ENCODE measurements at places on chromosomes 1 and 21.

- no peak for DNase-seq
These were observed 128.2 kb downstream of the KCNN3 start for GRCh38 chr1:154741741-154742495.

- DNase-seq: peak; percentile 50
These were observed 862 bp upstream of the SGIP1 start for GRCh38 chr1:66532798-66533783.

GRCh38 chr1:178688244-178688643 lies 36.8 kb upstream of the RALGPS2 start:
- no peak for DNase-seq

- no peak for DNase-seq
These were observed 225.6 kb upstream of the FGGY start for GRCh38 chr1:59071289-59071688.

DNA sequence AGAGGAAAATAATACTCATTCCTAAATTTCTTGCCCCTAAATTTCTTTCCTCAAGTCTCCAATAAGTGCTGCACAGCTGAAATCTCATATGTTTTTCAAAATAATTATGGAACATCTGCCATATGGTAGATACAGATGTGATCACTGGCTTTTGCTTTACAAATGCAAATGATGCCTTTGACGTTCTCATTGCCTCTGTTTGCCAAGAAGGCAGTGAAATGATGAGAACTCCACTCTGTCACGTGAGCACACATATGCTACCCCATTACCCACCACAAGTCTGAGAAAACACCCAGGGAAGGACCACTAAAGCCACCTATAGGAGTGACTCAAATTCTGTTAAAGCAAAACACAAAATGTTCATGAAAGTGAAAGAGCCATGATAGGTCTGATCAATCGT lies 43.9 kb downstream of the DSCAM start:
- DNase-seq: no peak

DNA sequence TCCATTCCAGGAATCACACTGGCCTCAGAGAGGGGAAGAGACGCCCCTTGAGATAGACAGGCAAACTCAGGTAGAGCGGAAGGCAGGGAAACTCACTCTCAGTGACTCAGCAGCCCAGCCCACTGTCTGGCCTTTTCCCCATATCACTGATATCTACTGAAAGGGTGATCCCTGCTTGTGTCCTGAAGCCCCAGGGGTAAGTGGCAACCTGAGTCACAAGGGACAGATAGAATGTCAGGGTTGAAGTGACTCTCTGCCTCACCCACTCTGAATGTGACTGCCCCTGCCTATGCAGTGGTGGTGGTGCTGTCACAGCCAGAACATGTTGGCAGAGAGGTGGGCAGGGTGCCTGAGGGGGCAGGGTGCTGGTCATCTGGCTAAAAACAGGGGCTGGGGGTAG lies 157.5 kb upstream of the FGGY start:
- no peak for DNase-seq

GRCh38 chr1:241156231-241156965 lies 200.6 kb downstream of the RGS7 start:
- DNase-seq: no peak

DNA sequence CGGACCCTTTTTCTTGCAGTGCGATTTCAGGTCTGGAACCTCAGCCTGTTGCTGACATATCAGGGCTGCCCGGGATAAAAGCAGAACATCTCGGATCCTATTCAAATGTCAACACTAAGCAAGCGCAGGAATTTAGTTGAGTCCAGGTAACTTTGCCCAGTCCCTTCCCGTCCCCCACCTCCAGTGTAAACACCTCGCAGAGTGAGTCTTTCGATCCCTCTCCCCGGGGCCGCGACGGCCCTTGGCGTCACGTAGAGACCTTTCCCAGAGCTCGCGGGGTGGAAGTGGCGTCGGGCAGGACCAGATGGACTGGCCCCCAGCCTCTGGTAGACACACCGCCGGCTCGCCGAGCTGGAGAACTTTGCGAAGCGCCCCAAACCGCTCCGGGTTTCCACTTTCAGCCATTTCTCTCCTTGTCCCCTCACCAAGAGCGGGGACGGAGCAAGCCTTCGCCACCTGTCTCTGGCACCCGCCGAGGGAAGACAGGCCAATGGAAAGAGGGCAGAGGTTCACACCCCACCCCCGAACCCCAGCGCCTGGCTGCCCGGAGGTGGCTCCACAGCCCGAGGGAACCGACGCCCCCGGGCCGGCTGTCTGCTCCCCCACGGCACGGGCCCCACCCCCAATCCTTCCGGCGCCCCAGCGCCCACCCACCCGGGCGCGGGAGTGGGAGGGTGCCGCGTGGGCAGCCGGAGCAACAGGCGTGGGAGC lies 570 bp downstream of the KCND3 start:
- no peak for DNase-seq

DNA sequence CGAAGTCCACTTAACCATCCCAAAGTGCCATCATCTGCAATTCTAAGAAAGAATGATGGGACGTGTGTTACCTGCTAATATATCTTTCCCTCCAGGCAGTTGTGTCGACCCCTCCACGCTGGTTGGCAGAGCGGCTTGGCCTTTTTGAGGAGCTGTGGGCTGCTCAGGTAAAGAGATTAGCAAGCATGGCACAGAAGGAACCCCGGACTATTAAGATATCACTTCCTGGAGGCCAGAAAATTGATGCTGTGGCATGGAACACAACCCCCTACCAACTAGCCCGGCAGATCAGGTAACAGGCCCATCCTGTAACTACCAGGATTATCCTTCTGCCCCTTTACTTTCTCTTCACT lies 520 bp downstream of the TARS2 start:
- DNase-seq: no peak

- no peak for DNase-seq
These were observed 82.7 kb downstream of the KCND3 start for GRCh38 chr1:111906816-111907215.

- peak; percentile 30 for DNase-seq
These were observed 885 bp downstream of the AHCYL1 start for GRCh38 chr1:109985247-109986053.

DNA sequence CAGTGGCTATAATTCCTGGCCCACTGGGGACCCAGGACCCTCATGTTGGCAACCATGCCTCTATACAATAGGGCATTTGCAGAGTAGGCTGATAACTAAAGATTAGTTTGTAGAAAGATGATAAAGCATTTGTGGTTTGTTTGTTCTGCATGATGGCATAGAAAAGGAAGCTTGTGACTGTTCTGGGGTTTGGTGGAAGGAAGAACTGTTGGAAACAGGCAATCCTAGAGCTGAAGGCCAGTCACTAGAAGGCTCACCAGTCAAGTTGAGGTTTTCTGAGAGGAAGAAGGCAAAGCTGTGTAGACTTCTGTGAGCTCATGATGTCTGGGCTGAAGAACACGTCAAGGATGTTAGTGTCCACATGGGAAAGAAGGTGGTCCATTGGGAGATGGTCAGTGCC lies 140.3 kb upstream of the VANGL1 start:
- DNase-seq: no peak

GRCh38 chr1:22585471-22585870 lies 22.2 kb downstream of the EPHA8 start:
- DNase-seq: no peak

DNA sequence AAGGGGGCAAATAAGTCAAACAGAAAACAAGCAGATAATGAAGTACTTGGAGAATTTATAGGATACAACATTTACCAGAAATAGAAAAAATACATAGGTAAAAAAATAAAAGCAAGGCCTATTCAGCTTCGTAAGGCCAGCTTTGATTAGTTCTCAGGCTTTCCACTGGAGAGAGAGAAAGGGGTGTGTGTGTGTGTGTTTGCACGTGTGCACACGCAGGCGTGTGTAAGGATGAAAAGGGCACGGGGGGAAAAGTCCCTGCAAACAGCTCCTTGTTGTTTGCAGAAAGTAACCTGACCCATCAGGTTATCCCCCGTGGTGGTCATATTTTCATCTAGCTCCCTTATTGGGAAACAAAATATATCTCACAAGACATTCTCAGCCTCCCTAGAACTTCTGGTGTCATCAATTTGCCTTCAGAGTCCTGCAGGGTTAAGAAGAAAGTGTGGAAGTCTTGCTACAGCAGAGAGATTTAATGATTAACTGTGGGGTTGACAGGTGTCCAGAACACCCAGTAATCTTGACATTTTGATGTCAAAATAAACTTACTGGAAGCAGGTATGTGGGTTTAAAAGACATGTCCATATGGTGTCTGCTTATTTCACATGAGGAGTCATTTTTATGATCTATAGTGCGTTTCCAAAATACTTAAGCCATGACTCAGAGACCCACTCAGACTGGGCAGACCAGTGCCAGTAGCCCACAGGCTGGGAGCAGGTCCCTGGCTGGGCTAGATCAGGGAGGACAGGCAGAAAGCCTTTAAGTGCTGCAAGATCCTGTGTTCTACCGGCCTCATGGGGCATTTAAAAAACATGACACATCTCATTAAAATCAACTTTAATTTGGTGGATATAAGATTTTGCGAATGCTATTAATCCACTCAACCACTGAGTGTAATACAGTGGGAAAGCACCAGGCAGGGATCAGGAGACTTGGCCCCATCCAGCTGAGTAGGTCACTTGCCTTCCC lies 487.6 kb upstream of the CAMK1G start:
- no peak for DNase-seq

DNA sequence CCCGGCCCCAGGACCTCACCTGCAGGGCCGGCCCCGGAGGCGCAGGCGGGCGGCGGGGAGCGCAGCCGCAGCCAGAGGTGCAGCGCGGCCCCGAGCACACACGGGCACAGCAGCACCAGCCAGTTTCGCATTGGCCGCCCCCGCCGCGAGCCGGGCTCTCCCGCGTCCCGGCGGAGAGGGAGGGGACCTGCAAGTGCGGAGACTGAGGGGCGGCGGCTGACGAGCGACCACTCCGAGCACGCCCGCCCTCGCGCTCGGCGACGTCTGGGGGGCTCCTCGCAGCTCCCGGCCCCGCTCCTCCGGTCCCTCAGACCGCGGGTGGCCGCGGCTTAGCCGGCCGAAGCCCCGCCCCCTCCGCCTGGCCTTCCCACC lies at the start of gene B3GALNT2:
TSS of gene B3GALNT2 (minus strand) at position 331 of the 372 bp plus-strand sequence. CDS start at position 131, 200 bp downstream.
- no peak for DNase-seq

DNA sequence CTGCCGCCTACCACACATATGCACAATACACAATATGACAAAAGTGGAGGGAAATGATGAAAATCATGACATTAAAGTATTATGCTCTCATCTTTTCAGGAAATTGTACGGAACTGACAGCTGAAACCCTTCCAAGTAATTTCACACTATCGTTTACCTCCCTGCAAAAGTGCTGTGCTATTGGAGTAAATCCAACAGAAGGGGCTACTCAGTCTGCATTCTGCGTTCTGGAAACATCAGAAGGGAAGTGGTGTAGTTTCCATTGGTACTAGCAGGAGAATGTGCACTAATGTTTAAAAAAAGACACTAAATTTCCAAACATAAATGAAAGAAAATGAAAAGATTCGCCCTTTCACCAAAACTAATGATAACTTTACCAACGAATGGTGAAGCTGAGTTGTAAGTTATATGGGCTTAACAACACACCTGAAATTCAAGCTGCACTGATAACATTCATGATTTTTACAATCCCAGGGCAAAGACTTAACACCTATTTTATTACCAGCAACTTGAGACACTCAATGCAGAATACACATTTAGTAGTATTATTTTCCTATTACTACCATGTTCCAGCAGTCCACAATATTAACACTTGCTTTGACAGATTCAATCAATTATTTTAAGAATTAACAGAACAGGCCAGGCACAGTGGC lies 3.2 kb downstream of the DENND1B start:
- no peak for DNase-seq

Measured in right renal pelvis (tissue), 4 donors.